ENCODE measurements at places on chromosomes 1 and 21.

DNA sequence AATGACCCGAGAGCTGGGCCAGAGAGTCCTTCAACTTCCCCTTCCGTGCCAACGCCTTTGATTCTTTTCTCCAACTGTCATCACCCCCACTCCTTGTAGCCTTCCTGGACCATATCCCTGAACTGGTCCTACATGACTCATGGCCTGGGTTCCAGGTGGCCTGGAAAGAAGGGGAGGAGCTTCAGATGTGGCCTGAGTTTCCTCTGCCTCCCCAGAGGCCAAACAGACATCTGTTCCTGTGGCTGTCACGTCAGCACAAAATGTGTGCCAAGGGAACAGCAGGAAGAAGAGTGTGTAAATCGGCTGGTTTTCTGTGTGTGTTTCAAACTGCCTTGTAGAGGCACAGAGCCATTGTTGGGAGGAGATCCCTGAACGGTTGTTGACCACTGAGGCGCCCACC is 24.9 kb upstream of the KIRREL1 start:
- peak; percentile 60 for DNase-seq

DNA sequence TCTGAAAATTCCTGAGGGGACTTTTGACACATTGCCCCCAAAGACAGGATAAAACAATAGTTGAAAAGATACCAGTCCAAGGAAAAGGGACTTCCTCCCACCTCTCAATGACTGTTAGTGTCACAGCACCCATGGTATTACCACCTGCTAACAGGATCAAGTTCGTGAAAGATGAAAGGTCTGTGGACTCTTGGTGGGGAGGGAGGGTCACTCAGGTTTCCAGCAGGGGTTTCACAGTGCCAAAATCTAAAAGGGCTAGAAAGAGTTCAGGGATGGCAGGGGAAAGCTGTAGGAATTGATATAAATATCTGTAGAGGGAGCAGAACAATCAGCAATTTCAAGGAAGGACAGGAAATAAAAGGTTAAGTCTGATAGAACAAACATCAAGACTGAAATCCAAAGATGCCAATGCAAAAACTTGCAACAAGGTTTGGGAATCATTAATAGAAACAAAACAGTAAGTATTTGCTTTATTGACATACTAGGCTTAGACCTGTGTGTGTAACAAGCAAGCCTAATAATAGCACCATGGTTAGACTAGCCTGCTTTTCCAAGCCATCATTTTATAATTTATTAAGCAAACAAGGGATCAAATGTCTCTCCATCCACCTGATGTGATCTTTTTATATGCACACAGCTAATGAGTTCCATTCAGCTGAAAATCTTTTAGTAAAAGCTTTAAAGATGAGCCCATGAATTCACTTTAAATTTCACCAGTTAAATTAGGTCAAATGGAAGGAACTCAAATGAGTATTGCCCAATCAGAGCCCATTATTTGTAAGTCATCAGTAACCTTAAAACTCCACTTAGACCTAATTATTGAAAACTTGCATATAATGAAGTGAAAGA is 3.7 kb downstream of the MCL1 start:
- peak; percentile 55 for DNase-seq

GRCh38 chr21:40177979-40178378 is 310.7 kb downstream of the PCP4 start:
- no peak for DNase-seq

GRCh38 chr1:236345728-236346127 is 48.4 kb upstream of the EDARADD start:
- DNase-seq = no peak

- no peak for DNase-seq
Measured at GRCh38 chr1:226804907-226805759, 65.3 kb upstream of the PSEN2 start.

- no peak for DNase-seq
Measured at GRCh38 chr1:26703478-26703877, 7.7 kb downstream of the ARID1A start.

DNA sequence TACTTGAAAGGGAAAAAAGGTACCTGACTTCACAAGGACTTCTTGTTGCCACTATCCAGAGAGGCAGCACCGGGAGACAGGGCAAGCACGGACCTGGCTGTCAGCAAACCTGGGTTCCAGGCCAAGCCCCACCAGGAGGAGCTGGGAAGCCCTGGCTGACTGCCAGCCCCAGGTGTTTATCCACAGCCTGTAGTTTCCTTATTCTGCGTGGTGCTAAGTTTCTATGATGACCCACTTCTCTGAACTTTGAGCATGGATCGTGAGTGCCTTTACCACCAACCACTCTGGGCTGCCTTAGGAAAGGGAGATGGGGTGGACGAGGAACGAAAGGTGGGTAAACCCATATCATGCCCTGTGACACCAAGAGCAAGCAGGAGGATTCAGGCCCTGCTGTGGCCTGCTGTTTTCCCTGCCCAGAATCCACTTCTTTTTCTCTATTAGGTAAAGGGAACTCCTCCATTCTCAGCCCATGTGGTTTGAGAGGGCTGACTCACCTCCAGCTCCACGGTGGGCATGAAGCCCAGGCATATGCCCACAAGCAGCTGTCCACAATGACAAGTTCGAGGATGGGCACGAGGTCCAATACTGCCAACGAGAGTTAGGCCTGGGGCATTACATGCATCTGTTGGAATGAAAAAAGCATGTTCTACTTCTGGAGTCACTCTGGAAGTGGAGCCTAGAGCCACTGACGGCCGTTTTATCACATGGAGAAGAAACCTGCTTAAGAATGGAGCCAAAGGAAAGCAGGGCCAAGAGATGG is 20.3 kb downstream of the TSPAN2 start:
- DNase-seq = no peak

Measured in mesenchymal stem cell (in vitro differentiated cells and primary cell).